ENCODE measurements at places on chromosomes 16 and 17.

DNA sequence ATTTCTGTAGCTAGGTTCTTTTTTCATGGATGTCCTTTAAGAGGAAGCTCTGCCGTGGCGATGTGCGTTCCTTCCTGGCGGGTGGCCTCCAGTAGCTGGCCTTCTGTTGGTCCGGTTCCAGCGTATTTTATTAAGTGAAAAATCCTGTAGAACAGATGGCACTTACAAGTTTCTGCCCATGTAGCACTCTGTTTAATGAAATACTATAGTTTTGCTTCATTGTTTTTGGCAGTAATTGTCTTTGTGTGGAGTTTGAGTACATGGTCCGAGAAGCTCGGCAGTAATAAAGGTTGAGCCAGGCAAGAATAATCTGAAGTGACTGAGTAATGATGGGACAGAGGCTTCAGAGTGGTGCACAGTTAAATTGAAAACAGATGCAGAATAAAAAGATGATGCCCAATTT is 20.4 kb downstream of the USP10 start:
- no peak for DNase-seq

GRCh38 chr17:8574687-8575086 is 55.8 kb downstream of the MYH10 start:
- no peak for DNase-seq

GRCh38 chr17:29165261-29165660 is 14.9 kb downstream of the MYO18A start:
- no peak for DNase-seq

GRCh38 chr17:21417921-21418320 is 41.8 kb downstream of the KCNJ12 start:
- DNase-seq = no peak

GRCh38 chr16:30766206-30766932 is 4.2 kb downstream of the RNF40 start:
- DNase-seq = no peak

DNA sequence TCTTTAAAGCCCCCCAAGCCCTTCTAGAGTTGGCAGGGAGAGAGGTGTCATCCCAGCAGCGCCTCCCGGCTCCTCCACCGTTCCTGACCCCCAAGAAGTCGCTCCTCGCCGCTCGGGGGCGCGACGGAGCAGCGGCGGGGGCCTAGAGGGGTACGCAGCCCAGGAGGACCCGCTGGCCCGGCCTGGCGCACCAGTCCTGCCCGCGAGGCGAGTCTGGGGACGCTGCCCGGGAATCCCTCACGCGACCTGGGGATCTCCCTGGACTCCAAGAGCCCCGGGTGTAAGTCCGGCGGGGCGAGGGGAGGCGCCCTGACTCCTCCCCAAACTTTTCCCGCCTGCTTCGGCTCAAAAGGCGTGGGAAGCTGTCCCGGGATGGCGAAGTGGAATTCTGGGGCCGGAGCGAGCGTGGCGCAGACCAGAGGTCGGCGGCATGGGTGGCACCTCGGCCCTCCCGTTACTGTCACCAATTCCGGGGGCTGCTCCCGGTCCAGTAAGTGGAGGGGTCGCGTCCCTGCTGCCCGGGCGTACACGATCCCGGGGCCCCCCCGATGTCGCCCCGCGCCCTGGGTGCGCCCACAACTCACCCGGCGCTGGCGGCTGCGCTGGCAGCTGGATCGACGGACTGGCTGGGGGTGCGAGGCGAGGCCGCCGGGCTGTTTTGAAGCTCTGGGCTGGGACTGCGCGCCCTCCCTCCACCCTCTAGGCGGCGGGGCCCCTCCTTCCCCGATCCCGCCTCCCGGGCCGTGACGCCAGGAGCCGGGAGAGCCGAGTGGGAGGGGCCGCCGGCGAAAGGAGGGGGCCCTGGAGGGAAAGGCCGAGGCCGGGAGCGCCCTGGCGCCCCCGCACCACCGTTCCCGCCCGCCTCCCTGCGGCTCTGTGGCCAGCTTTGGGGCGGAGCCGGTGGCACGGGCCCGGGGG is at the start of gene EMP2:
Gene EMP2, minus strand, starts transcription at position 634 of the 918 bp plus-strand sequence. CDS start 32,981 bp downstream, outside the sequence.
- DNase-seq = no peak

GRCh38 chr16:79386299-79386698 is 214.2 kb downstream of the MAF start:
- DNase-seq = no peak

GRCh38 chr17:78664476-78665386 is 87.5 kb upstream of the DNAH17 start:
- DNase-seq = no peak

- DNase-seq = no peak
These were observed 50.5 kb upstream of the CHMP6 start for GRCh38 chr17:80941171-80941570.
